ENCODE measurements at places on chromosomes 6 and 20.

- peak; percentile 54 for DNase-seq
Measured at GRCh38 chr6:11043961-11044711, at the start of gene ELOVL2. ELOVL2 (minus strand) TSS chr6:11044305; CDS start chr6:11044230, 75 bp downstream.

DNA sequence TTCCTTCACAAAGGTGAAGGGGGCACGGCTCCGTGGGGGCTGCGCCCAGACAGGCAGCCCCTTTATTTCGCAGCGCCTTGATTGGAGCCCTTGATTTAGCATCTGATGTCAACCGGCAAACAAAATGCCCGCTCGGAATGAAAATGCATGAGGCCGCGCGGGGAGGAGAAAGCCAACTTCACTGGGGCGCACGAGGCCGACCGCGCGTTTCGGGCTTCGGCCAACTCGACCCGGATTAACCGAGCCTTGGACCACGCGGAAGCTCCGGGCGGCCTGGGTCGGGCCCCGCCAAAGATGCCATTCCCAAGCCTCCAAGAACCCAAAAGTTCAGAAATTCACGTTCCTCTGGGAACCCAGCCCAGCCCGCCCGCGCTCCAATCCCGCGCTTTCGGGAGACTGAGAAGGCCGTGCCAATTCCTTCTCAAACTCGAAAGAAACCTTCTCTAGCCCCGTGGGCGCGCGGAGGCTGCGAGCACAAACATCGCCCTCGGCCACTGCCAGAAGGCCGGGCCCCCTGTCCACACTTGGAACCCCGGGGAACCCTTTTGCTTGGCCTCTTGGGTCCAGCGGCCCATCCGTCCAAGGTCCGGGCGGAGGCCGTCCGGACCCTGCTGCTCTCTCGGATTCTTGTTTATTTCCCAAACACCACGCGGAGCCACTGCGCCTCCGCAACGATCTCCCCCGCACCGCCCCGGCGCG lies 879 bp upstream of the INSM1 start:
- DNase-seq: no peak

DNA sequence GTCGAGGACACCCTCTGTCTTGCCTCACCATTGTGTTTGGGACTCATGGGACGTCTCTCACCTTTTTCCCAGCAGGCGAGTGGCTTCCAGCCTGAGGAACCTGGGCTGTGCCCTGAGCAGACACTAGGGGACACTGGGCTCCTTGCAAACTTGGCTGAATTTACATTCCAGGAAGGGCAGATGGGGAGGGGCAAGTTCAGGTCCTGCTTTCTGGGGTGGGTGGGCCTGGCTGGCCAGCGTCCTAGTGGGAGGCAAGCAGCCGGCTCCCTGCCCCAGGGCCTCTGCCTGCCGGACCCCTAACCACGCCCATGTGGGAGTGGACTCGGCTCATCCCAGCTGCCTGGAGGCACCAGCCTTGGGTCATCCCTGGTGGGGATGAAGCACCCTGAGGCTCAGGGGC lies 48.2 kb upstream of the MLN start:
- DNase-seq: peak; percentile 8

GRCh38 chr6:35037664-35038038 lies 103.5 kb downstream of the TCP11 start:
- DNase-seq: no peak

GRCh38 chr6:4614637-4615036 lies 161.6 kb upstream of the CDYL start:
- no peak for DNase-seq

DNA sequence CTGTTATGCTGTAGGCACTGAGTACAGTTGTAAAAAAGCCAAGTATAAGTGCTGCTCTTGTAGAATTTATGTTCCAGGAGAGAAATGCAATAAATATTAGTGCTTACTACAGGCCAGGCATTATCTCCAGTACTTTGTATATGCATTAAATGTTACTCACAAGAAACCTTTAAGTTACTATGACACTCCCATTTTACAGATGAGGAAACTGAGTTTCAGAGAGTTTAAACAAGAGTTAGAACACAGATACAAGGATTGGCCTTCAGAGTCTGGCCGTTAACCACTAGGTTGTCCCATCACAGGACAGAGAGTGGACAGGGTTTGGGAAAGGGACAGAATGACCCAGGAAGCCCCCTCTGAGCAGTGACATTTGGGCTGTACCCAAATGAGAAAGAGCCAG lies 274.4 kb downstream of the ZNF217 start:
- DNase-seq: no peak

DNA sequence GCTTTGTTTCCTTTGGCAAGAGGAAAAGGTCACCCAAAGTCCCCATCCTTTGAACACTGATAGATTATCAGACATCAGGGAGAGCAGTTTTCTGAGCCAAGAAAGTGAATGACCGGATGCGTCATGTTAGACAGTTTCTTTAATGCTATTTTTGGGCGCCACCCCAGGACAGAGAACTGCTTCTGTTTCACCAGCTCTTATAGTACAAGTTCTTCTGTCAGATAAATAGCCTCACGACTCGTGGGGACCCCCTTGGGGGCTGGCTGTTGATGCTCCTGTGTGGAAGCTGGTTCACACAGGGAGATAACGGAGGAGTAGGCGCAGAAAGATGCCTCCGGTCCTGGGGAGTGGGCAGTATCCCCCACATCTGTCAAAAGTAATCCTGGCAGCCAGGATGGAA lies 54.6 kb downstream of the NPEPL1 start:
- DNase-seq: no peak

GRCh38 chr6:127812985-127813698 lies 87.7 kb downstream of the THEMIS start:
- no peak for DNase-seq

GRCh38 chr6:102313699-102314098 lies 920.2 kb downstream of the GRIK2 start:
- no peak for DNase-seq

DNA sequence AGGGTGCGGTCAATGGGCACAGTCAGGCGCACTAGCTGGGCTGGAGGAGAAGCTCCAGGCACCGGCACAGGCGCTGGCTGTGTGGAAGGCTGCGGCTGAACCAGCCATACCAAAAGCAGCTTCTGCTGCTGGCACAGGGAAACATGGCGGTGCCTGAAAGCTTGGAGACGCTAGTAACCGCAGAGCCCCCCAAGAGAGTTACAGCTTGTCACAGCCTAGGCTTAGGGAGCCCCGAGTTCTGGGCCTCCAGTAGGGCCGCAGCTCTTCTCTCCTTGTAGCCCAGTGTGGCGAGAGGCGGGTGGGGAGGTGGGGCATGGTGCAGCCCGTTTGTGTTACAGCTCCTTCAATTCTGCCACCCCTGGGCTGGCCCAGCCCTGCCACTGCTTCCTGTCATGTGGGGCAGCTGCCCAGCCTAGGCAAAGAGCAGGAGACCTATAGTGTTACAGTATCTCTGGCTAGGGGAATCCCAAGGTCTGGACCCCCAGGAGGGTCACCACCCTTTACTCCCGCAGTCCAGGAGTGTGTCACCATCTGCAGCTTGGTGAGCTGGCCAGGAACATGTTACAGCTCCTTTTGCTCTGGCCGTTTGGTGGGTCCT lies 58.6 kb upstream of the MANEA start:
- no peak for DNase-seq

DNA sequence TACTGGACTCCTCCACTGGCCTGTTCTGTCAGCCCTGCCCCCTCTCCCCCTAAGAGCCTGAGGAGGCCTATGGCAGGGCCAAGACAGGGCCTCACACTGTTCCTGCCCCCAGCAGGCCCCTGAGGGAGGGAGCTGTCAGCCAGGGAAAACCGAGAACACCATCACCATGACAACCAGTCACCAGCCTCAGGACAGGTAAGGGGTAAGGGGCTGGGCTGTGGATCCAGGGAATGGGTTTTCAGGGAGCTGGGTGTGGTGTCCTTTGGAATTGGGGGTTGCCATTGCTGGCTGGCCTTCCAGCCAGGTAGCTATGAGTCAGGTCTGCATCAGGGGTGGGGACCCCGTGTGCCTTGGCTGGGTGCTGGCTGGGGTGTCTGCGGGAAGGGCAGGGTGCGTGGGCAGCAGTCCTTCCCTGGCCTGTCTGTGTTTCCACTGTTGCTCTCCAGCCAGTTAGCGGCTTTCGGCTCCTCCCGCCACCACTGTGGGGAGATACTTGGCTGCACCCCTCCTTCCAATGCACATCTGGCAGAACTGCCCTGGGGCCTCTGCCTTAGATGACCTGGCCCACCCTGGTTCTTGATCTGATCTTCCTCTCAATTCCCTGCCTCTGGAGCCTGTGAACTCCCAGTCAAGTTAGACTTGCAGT lies 3.9 kb downstream of the SLC29A1 start:
- DNase-seq: no peak

DNA sequence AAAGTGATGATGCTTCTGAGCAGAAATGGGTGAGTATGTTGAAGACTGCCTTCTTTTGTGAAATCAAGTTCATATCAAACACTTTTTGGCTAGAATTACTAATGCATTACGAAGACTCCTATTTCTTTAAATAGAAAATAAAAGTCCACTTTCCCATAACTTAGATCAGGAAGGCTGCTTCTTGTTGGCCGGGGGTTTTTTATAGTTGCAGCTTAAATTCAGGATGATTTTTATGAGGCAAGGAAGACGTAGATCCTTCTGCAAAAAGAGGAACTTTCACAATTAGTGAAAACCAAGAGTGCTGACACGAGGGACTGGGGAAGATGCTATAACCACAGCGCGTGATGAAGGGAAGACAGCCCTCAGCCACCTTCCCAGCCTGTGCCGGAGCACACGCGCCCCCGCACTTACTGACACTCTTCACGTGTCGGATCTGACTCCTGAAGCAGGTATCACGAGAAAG lies 206.1 kb upstream of the PRDM1 start:
- DNase-seq: no peak

- no peak for DNase-seq
Measured at GRCh38 chr6:20238688-20239587, 26.7 kb upstream of the MBOAT1 start.

DNA sequence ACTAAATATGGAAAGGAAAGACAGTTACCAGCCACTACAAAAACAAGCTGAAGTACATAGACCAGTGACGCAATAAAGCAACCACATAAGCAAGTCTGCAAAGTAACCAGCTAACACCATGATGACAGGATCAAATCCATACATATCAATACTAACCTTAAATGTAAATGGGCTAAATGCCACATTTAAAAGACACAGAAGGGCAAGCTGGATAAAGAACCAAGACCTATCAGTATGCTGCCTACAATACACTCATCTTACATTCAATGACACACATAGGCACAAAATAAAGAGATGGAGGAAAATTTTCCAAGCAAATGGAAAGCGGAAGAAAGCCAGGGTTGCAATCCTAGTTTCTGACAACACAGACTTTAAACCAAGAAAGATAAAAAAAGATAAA lies 24.1 kb downstream of the HLA-C start:
- DNase-seq: no peak

DNA sequence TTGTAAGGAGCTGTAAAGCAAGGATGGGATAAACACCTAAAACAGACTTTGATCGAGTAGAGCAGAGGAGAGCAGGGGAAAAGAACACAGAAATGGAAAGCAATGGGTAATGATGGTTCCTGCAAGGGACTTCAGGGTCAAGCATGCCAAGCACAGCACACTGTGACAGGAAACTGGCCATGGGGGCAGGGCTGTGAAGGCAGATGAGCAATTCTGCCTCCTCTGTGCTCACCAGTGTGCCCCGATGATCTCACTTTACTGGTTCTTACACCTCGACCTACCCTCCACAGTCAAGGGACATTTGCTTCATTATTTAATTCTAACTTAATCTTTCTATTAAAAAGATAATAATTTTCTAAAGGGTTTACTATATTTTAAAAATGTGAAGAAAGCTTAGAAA lies 21.6 kb upstream of the MYB start:
- no peak for DNase-seq

DNA sequence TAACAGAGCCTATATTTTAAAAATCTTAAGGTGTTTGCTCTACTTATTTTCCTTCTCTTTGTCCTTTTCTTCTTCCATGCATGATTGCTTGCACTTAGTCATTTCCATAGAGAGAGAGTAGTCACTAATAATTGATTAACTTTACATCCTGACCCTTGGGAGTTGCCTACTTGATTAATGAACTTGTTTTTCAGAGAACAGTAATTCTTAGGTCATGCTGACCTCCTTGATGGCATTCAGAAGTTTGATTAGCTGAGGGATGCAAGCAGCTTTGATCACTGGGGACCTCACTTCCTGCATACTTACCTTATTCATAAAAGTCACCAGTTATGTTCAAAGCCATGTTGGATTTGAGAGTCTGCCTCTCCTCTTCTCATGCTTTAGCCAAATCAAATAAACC lies 715.6 kb upstream of the ID4 start:
- no peak for DNase-seq

GRCh38 chr20:53081916-53082863 lies 110.0 kb downstream of the TSHZ2 start:
- DNase-seq: no peak

DNA sequence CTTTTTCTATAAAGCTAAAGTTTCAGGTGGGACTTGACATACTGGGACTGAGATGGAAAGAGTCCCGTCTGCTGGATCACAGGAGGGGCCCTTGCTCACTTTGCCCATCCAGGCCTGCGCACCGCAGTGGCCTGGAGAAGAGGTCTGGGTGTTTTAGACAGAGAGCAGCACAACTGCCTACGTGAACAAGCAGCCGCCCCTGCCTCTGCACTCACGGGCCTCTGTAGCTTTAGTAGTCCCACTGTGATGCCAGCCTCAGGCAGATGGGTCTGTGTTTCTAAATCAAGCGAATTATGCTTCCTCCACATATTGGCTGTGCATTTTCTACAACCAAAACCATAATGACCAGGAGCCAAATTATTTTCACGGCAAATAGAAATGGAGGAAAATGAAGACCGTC lies 184.8 kb upstream of the FOXQ1 start:
- DNase-seq: no peak

DNA sequence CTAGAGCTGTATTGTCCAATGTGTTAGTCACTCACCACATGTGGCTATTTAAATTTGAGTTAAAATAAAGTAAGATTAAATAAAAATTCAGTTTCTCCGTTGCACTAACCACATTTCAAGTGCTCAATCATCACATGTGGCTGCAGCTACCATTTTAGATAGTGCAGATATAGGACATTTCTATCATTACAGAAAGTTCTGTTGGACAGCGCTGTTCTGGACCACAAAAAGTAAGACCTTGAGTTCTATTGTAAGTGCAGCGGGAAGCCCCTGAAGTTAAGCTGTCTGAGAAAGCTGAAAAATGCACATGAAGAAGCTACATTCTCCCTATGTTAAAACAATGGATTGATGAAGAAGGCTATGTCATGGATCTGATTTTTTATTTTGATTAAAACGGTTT lies 1.1 kb downstream of the ORC3 start:
- no peak for DNase-seq

- no peak for DNase-seq
Measured at GRCh38 chr6:118333772-118334171, 214.3 kb upstream of the PLN start.

GRCh38 chr20:20733943-20734342 lies 21.5 kb upstream of the RALGAPA2 start:
- no peak for DNase-seq
